CD8-positive, alpha-beta T cell (primary cell): ENCODE measurements at places on chromosomes 2 and 18.

GRCh38 chr2:84459944-84460429 lies 907 bp upstream of the SUCLG1 start:
- DNase-seq, result no peak

DNA sequence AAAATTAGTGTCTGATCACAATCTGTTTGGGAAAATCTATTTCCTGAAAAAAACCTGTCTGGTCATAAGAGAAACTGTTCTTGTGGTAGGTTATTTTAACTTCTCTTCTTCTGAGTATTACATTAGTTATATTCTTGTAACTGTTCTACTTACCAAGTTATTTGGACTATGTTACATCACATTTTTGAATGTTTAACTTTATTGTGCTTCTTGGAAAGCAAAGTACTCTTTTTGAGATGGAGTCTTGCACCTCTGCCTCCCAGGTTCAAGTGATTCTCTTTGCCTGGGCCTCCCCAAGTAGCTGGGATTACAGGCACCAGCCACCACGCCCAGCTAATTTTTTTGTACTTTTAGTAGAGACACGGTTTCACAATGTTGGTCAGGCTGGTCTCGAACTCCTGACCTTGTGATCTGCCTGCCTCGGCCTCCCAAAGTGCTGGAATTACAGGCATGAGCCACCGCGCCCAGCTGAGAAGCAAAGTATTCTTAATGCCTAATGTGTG lies 39.4 kb downstream of the AFTPH start:
- DNase-seq, result no peak

DNA sequence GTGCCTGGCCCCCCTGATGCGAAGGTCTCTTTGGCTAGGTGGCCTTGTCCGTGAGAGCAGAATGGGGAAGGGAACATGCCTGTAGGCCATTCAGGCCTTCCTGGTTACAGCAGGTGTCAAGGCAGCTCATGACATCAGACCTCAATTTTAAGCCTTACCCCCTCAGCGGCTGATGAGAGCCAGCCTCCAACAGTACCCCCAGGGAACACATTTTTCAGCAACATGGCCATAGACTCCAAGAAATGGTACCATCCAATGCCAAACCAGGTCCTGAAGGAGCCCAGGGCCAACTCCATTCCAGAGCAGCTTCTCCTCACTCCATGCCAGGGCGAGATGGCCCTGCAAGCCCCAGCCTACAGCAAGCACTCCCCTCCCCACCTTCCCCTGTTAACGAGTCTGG lies 199.2 kb downstream of the SMAD2 start:
- no peak for DNase-seq

DNA sequence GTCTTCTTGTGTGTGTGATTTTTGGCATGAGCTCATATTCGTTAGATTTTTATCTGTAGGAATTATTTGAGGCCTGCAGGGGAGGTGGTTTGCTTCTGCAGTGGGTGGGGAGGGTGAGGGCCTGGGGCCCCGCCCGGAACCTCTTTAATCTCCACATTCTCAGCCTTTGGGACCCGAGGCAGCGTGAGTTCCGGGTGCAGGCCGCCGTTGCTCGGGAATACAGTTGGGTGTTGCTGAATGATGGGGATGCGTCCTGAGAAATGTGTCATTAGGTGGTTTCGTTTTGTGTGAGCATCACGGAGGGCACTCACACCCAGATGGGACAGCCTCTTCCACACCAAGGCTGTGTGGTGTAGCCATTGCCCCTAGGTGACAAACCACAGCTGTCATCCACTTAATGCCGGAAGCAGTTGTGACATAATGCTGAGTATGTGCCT lies 13.7 kb upstream of the GAL3ST2 start:
- peak; percentile 86 for DNase-seq

DNA sequence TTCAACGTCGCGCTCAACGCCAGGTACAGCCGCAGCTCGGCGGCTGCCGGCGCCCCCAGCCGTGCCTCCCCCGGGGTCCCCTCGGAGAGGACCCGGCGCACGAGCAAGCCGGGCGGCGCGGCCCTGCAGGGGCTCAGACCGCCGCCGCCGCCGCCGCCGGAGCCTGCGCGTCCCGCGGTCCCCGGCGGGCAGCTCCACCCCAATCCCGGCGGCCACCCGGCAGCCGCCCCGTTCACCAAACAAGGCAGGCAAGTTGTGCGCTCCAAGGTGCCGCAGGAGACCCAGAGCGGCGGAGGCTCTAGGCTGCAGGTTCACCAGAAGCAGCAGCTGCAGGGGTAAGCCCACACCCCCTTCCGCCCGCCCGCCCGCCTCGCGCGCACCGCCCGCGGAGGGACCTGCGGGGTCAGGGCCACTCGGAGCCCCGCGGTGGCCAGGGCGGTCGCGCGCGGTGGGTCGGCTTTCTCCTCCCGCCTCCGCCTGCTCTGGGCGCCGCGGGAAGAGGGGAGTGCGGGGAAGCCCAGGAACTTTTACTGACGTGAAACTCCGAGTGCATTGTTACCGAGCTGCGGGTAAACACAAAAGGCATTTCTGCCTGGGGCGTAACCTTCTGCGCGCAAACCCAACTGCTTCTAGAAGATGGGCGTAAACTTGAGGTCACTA lies 861 bp downstream of the LTBP1 start:
- no peak for DNase-seq

- no peak for DNase-seq
Observed at GRCh38 chr2:234993541-234993981, 41.7 kb downstream of the SH3BP4 start.

GRCh38 chr2:47063538-47063930 lies 91.6 kb downstream of the STPG4 start:
- DNase-seq, result no peak

- DNase-seq, result no peak
Observed at GRCh38 chr2:143686585-143687164, 557.5 kb downstream of the ARHGAP15 start.

DNA sequence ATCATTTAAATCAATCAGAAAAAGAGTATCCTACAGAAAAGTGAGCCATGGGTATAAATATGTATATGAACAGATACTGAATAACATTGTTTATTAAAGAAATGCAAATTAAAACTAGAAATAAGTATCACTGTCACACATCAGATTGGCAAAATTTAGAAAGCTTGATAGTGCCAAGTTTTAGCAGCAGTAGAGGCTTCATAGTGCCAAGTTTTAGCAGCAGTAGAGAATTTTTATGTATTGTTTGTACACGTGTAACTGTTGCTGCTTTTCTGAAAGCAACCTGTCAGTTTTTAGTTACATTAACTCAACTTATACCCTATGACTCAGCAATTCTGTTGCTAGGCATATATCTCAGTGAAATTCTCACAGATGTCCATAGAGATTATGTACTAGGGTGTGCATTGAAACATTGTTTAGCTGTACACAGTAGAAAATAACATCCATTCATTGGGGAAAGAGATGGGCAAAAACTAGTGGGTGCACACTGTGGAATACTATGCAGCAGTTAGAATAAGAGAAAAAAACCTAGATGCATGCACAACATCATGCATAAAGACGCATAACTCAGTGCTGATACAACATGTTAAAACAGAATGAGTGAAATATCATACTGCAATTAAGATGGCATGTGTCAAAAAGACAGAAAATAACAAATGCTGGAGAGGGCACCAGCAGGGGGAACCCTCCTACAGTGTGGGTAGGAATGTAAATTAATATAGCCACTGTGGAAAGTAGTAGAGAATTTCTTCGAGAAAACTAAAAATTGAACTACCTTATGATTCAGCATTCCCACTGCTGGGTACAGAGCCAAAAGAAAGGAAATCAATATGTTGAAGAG lies 294.5 kb upstream of the NT5C1B start:
- no peak for DNase-seq

DNA sequence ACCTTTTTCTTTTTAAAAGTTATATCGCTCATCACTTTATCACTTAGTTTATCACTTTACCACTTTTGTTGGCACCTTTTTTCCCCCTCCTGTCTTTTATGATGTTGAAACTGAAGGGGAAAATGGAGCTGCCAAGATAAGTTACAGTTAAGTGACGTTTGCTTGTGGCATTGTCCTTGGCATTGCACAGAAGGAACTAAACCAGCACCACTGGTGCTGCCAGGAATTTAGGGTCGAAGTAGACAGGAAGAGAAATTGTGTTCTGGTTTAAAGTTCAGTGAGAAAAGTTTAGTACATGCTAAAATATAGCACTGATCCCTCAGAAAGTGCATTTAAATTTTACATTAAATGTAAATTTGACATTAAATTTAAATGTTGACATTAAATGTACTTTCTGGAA lies 49.9 kb downstream of the MYO1B start:
- no peak for DNase-seq

DNA sequence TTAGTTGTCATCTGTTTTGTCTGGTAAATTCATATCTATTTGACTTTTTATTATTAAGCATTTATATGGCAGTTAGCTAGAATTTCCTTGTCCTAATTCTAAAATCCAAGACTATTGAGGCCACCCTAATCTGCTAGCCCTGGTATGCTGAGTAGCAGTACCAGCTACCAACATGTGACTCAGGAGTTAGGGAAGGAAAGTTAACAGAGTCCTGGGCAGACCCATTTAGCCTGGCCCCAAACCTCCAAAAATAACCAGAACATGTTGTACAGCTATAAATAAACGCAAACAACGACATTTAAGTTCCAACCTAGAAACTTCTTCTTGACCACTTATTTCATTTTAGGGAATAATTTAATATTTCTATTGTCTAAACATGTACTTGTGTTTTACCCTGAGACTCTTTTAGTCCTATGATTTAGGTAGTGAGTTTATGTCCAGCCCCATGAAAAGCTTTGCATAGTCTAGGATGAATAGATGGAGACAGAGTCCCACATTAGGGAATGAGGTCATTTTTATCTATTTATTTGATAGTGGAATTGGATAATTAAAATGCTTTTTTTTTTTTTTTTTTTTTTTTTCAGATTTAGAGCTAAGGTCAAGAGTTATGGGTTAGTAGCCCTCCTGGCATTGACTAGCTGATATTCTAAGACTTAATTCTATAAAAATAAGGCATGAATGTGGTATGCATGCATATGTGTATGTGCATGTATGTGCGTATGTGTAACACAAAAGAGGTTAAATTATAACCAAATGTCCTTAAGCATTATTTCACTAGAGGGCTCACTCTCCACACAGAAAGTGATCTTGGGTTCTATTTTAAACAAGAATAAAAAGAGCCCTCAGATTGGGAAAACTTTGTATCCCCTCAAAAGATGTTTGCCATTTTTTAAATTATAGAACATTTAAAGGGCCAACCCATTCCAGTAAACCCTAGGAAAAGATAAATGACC lies 160.1 kb upstream of the MAPRE2 start:
- no peak for DNase-seq
